Stimulated activated CD8-positive, alpha-beta memory T cell treated with anti-CD3 and anti-CD28 coated beads, Interleukin-15, amount 100 ng/mL, for 48 hours (primary cell): ENCODE measurements at places on chromosomes 6 and 20.

GRCh38 chr6:134379076-134379475, 61.2 kb upstream of the SGK1 start:
- DNase-seq = peak; percentile 37

- no peak for DNase-seq
Measured at GRCh38 chr6:165562421-165563090, 100.5 kb downstream of the PDE10A start.

DNA sequence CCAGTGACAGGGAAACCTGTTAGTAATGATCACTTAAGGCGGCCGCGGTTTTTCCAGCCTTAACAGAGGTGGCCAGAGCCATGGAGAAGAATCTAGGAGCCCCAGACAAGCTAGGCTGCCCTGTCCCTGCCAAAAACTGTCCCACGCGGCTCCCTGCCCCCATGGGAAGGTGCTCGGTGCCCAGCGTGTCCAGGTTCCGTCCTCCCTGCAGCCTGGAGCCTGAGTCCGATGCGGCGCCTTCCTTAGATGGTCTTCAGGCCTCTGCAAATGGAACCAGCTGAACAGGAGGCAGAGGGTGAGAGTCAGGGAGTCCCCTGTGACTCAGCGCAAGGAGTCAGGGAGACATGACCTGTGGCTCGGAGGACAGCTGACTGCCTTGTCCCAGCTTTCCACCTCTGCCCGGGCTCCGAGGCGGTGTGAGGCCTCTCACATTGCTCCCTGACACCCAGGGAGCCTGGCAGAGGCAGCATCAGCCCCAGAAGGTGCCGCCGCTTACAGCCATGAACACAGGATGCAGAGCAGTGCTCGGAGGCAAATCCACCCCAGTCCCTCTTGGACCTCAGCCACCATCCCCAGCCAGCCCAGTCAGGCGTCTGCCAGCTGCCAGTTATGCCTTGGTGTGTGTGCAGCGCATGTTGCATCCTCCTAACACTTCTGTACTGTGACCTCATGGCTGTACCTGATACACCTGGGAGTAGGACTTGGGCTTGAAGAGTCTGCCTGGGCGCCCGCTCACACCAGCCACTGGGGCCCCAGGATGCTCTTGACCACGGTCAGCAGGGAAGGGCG, 377.7 kb downstream of the CDH4 start:
- DNase-seq = no peak

DNA sequence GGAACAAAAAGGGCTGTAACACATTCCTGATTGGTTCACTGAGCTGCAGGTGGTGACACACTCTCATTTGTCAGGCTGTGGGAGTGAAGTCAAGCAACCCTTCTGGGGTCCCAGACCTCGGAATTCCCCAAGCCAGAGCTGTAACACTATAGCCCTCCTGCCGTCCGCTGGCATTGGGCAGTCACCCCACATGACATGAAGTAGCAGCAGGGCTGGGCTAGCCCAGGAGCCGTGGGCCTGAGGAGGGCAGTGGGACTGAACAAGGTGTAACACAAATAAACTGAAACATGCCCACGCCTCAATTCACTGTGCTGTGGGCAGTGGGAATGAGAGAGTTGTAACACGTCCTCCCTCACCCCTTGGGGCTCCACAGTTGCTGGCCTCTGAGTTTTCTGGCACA, 689.1 kb upstream of the EYS start:
- DNase-seq = no peak

DNA sequence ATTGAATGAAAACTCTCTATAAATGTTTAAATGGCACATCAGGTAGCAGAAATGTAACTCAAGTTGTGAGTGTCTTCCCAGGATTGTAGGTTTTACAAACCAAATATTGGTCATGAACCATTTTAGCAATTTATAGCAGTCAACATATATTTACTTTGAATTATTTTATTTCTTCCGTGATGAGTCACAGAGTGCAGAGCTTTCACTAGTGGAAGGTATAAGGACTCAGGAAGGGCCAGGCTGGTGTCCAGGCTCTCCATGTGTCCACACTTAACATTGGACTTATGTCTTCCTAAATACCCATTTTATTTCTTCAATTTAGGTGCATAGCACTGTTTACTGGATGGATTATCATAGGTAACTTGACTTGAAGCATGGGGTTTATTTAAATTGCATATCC, 120.9 kb downstream of the OLIG3 start:
- DNase-seq = no peak

GRCh38 chr20:37878835-37879599, 23.9 kb upstream of the VSTM2L start:
- no peak for DNase-seq

DNA sequence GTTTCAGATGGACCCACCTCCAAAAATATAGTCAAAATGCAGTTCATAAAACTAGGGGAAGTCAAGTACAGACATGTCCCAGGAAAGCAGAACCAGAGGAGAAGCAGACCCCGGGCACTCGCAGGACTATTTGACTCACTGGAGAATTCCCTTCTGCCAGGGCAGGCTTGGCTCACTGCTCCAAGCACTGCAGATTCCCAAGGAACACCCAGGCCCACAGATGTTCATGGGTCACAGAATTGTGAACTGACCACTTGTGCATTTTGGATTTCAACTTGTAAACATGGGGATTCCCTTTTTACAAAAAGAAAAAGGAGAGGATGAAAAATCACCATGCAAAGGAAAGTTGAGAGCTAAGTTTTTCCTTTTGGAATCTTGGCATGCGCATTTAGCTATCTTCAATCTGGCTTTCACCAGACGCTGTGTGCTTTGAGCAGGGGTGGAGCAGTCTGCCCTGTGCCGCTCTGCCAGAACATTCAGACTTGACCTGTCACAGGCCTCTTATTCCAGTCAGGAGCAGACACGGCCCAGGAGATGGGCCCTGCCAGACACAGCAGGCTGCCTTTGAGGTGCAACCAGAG, 237.5 kb upstream of the TAB2 start:
- no peak for DNase-seq

DNA sequence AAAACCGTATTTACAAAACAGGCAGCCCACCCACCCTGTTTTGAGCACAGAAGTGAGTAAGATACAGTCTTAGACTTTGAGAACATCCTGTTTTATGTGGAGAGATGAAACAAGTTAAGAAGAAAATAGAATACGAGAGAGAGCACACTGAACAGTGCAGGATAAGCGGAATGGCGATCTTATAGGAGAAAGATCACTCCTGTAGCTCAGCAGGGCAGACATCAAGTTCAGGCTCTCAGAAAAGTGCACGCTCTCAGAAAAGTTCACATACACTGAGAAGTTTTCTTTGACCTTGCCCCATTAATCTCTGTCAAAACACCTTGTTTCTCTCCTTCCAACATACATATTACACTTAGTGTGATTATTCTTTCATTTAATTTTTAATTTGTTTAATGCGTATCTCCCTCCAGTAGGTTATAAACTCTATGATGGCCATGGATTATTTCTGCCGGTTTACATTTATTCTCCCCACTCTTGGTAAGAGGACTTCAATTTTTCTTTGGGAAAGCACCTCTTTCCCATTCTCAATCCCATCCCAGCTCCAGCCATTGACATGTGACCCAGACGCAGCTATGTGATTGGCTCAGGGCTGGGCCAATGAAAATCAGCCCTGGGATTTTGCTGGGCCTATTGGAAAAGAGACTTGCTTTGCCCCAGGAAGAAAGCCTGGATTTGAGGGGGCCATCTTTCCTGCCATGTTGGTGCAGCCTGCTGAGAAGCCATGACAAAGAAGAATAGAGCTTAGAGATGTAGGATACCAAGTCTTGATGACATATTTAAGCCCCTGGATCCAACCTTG, 16.2 kb downstream of the KCNB1 start:
- no peak for DNase-seq
